Central memory CD8-positive, alpha-beta T cell (primary cell): ENCODE measurements at places on chromosomes 3 and 15.

- no peak for DNase-seq
These were observed 11.1 kb upstream of the TPRG1 start for GRCh38 chr3:189160519-189161309.

- DNase-seq: no peak
These were observed 45.2 kb downstream of the ZNF385D start for GRCh38 chr3:21705769-21706168.

GRCh38 chr3:119733812-119734211 lies 31.0 kb downstream of the CFAP91 start:
- DNase-seq: no peak

DNA sequence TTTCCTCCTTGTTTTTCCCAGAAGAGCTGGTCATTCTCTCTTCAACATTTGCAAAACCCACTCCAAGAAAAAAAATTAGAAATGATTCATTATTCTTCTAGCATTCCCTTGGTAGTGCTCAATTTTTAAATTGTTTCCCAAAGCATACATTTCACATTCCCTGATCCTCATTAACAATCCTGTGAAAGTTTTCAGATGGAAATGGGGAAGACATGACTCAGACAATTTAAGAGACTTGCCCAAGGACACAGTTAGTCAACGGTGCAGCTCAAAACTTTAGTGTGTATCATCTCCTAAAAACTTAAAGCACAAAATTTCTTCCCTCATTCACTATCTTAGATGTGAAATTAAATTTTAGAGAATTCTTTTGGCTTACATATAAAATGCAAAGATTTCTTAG lies 17.1 kb upstream of the ABI3BP start:
- no peak for DNase-seq

DNA sequence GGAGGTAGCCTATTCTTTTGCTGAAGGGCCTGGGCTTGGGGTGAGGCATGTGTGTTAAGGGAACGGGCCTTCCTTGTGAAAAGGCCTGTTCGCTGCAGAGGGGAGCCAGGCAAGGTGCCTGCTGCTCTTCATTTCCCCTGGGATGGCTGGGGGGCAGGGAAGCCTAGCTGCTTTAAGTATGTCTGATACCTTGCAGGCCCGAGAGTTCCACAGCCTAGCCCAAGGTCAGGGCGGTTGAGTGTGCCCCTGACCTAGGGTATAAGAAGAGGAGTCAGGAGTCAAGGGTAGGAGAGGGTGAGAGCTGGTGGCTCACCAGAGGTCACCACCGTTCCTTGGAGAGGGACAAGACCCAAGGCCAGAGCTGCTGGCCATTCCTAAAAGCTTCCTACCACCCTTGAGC lies 46.6 kb downstream of the UMPS start:
- DNase-seq: no peak

DNA sequence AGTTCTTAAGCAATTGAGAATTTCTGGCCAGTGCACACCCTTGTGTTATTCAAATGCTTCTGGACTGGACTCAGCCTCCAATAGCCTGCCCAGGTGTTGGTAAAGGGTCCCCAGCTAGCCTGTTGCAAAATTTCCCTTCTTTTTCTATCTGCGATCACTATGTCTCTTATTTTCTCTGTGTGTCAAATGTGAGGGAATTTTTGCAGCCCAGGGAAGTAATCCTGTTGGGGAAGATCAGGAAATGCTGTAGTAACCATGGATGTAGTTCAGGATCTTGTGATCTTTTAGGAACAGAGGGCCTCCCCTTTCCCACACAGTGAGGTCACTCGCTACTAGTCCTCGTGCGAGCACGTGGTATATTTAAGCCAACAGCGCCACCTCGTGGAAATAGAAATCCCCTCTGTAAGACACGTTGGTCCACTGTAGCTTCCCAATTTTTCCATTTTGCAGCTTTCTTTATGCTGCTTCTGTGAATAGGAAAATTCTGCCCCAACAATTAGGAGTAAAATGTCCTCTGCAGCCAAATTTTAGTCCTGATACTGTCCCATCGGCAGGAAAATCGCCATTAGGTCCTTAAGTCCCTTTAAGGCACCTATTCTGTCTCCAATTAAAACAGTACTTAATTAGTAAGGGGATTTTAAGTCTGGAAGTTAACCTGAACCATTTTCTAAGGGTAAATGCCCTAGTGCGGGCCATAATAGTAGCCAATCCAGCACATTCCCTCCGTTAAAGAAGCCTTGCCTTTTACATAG lies 4.0 kb upstream of the SMCO1 start:
- peak; percentile 41 for DNase-seq

DNA sequence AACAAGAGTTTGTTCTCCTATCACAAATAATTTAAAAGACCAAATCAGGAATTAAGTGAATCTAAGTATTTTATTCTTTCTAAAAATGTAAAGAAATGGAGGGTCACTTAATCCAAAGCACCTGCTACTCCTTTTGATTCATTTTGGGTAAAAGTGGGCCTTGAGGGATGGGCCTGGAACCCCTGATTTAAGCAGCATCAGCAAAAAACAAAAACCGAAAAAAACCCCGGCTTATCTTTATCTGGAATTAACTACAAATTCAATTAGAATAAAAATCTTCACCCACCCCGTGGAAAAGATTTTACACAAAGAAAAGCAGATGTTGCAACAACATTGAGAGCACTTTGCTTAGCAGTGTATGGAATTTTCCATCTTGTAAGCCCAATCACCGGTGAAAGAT lies 1018.2 kb downstream of the MCTP2 start:
- DNase-seq: no peak

DNA sequence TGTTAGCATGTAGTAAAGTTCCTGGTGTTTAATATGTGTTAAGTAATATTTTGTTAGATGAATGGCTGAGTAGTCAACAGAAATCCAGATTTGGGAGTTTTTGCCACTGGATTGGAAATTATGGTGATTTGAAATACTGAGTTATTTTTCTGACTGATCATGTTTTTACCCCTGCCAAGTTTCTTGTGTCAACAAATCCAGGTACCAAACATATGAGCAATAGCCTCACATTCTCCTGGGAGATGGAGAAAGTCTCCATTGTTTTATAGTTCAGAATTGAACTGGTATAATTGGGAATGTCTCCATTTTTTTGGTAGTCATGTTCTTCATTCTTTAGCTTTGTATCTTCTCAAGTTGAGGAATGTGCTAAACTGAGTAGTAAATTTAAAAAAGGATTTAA lies 767.2 kb upstream of the LMCD1 start:
- no peak for DNase-seq

DNA sequence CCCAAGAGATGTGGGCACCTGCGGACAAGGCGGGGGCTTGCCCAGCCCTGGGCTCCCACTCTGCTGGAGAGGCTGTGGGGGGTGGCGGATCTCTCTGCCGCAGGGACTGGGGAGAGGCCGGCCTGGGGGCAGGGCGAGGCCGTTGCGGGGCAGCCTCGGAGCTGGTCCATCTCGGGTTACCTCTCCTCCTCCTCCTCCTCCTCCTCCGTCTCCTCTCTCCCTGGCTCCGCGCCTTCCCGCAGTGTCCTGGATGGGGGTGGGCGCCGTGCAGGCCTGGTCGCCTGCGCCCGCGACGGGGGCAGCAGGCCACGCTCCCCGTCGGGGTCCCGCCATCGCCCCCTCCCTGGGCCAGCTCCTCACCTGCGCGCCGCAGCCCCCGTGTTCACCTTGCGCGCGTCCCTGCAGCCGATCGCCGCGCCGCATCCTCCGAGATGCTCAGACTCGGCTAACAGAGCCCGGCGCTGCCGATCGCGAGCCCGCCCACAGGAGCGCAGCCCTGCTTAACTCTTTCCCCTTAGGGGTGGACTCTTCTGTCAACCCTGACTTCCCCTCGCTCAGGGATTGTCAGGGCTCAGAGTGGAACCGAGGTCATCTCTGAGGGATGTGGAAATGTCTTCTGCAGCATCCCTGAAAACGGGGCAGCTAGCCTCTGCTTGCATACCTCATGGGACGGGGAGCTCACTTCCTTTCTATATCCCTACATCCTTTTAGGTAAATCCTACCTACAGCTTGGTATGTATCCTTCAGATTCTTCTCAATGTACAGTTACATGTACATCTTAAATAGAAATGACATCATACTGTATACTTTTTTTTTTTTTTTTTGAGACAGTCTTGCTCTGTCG lies at the start of gene PRRT3:
TSS of gene PRRT3 (minus strand) at position 447 of the 844 bp plus-strand sequence. CDS start 2,293 bp downstream, outside the sequence.
- DNase-seq: peak; percentile 34

GRCh38 chr15:35958021-35958420 lies 412.1 kb upstream of the DPH6 start:
- DNase-seq: no peak

GRCh38 chr3:63308072-63308471 lies 30.0 kb downstream of the SYNPR start:
- DNase-seq: no peak

- DNase-seq: no peak
These were observed 13.6 kb downstream of the TMOD3 start for GRCh38 chr15:51842852-51843737.

DNA sequence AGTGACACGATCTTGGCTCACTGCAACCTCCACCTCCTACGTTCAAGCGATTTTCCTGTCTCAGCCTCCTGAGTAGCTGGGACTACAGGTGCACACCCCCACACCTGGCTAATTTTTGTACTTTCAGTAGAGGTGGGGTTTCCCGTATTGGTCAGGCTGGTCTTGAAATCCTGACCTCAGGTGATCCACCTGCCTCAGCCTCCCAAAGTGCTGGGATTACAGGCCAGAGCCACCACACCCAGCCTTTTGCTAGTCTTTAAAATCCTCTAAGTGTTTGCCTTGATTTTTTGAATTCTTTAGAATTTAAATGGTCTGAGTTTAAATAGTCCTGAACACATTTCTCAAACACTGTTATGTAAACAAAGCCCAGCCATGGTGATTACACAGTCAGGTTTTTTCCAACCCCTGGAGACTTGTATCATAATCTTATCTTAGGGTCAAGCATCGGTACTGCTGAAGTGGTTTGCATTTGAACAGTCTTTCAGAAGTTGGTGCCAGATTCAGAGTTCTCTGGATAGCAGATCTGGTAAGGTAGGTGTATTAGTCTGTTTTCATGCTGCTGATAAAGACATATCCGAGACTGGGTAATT lies 28.2 kb upstream of the PIAS1 start:
- no peak for DNase-seq

DNA sequence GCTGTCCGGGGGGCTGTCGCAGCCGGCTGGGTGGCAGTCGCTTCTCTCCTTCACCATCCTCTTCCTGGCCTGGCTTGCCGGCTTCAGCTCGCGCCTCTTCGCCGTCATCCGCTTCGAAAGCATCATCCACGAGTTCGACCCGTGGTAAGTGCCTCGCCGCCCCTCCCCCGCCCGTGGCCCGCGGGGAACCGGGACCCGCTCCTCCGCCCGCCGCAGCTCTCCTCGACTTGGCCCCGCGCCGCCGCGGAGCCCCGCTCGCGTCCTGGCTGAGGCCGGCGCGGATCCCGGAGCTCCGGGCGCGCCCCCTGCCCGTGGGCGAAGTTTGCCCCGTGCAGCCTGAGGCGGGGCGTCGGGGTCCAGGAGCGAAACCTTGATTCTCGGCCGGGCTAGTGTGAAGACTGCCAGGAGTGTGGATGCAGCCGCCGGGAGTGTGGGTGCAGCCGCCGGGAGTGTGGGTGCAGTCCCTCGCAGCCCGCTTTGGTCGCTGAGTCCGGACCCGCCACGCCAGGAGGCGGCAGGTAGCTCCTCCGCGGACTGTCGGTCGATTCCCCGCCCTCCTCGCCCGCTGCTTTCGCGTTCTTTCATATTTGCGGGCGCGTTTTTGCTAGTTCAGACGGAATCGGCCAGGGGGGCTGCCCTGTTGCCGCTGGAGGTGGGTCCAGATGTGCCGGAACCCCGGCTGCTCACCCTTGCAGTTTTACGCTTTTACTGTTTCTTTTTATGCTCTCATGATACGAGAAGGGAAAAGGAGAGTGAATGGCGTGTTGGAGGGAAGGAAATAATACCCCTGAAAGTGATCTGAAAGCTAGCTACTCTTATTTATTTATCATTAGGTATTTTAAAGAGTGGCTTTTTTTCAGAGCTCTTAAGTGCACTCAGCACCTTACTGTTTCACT lies 692 bp downstream of the STT3B start:
- peak; percentile 44 for DNase-seq
